AG20443 (cell line): ENCODE measurements at places on chromosomes 7 and 10.

- no peak for DNase-seq
Measured at GRCh38 chr7:66142334-66142733, 27.7 kb downstream of the CRCP start.

- no peak for DNase-seq
Measured at GRCh38 chr7:30728591-30729100, 23.3 kb upstream of the INMT start.

DNA sequence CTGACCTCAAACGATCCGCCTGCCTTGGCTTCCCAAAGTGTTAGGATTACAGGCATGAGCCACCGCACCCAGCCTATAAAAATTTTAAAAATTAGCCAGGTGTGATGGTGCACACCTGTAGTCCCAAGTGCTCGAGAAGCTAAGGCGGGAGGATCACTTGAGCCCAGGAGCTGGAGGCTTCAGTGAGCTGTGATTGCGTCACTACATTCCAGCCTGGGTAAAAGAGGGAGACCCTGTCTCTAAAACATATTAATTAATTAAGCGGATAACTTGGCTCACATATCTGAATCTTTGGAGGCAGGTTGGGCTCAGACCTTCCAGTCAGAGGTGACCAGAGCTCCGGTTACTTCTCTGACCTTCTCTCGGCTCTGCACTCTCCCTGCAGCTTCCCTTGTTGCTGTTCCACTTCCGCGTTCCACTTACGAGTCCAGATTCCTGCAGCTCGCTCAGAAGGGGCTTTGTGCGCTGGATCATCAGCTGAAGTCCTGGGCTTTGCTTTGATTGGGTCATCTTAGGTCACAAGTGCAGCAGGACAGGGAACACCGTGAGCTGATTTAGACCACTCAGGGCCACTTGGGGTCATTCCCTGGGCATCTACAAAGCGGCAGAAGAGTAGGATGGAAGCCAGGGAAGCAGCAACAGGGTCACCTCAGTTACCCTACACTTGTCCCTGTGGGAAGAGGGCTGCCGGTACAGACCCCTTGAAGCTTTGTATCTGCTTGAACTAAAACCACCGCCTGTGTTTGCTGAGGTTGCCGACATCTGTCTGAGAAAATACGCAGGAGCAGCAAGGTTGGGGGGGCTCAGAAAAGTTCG, 2.0 kb upstream of the ARPC1B start:
- DNase-seq: no peak

DNA sequence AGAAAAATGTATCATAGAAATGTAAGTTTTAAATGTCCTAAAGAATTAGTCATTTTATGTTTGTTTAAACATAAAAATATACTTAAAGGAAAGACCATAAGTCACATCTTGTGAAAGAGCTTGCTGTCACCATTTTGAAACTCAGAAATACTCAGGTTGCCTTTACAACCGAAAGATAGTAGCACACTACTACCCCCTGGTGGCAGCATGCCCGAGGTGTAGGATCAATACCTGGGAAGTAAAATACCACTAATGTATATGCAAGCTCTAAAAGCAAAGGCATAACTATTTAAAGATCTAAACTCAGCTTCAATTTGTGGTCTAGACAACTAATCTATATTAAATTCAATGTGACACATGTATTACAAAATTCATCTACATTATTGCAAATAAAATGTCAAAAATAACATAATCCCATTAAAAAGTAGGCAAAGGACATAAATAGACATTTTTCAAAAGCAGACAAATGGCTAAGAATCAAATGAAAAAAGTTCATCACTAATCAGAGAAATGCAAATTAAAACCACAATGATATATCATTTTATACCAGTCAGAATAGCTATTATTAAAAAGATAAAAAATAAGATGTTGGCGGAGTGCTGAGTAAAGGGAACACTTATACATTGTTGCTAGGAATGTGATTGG, 47.7 kb upstream of the FGL2 start:
- peak; percentile 54 for DNase-seq

DNA sequence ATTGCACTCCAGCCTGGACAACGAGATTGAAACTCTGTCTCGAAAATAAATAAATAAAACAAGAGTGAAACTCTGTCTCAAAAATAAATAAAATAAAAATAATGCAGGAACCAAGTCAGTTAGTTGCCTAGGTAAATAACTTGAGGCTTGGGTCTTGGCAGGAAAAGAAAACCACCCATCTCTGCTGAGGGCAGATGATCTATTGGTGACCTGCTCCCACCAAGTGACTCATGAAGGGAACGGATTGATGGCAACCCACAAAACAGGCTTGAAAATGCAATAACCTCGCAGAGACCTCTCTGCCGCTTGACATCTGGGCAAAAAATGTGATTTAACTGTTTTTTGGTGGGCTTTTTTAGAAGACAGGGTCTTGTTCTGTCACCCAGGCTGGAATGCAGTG, 86.6 kb downstream of the CALN1 start:
- DNase-seq: no peak

DNA sequence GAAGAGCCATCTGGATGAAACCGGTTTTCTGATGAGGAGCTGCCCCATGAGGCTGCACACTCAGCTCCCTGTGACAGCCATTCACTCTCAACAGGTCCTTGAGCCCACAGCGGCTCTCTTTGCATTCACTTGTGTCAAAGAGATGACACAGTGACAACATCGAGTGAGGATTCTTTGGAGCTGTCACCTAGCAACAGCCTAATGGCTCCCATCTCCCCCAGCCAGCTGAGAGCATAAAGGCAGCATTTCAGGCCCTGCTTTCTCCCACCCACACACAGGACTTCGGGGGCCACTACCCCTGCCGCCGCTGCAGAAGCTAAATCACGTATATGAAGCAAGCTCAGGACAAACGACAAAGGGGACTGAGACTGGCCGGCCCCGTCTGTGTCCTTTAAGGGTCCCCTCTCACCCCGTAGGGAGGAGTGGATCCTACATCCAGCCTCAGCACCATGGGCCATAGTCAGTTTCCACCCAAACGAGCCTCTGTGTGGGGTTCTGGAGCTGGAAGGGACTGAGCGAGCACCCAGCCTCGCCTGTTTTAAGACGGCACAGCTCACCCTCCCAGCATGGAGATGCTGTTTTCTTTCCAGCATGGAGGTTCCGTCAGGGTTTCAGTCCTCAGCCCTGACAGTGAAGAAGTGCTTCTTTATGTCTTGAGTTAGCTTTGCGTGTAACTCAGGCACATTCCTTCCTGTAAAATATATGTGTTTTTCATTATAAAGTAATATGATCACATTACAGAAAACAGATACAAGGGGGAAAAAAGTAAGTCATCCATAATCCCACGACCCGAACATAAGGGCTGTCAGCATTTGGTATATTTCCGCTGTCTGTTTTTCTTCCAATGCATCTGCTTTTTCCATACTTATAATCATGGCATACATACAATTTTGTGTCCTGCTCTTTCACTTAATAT, 4.9 kb downstream of the CPA4 start:
- DNase-seq: no peak

DNA sequence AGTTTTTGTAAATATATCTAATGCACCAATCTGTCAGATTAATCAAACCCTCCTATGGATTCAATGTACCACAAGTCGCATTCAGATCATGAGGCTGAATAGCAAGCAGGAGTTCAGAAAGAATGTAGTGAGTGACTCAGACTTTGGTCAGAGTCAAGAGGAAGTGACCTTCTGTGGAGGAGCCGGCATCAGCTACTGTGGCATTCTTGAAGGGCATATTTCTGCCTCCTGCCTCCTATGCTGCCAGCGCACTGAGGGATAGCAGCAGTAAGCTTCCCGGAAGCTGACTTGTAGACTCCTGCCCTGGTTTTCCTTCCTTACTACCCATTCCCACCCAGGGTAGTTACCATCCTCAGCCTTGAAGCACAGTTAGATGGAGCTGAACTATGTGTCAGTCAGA, 867.5 kb downstream of the NRG3 start:
- peak; percentile 9 for DNase-seq

GRCh38 chr10:978826-979421, 9.3 kb upstream of the GTPBP4 start:
- DNase-seq: no peak

DNA sequence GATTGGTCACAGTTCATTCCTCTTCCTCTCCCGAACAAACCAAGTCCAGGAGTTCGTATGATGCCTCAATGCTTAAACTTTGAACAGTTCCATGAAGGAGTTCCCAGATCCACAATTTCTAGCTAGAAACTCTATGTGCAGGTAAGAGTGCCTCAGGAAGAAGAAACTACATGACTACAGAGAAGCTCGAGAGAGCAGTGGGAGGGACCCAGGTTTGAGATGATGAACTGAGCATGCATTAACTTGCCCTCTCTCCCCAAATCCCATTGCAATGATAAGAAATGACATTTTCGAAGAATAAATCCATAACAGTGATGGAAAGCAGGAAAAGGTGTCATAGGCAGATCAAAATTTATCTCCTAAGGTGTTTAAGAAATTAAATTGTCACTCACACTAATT, 140.6 kb upstream of the JCAD start:
- DNase-seq: no peak

- no peak for DNase-seq
Measured at GRCh38 chr7:54111814-54112511, 430.2 kb upstream of the VSTM2A start.

- DNase-seq: no peak
Measured at GRCh38 chr7:46755120-46756034, 826.5 kb downstream of the TNS3 start.

DNA sequence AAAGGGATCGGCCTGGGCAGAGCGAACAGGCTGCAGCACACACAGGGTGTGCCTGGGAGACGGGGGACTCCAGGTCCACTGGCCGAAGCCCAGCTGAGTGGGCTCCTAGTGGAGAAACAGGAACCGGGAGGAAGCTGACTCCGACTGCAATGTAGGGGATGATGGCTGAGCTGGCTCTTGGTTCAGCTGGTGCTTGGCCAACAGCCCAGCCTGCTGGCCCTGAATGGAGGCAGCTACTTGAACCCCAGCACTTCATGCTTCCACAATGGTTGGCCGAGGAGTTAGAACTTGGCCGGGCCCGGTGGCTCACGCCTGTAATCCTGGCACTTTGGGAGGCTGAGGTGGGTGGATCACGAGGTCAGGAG, 27.0 kb upstream of the FRAT2 start:
- DNase-seq: no peak

- no peak for DNase-seq
Measured at GRCh38 chr10:84605802-84606201, 277.4 kb downstream of the CCSER2 start.

DNA sequence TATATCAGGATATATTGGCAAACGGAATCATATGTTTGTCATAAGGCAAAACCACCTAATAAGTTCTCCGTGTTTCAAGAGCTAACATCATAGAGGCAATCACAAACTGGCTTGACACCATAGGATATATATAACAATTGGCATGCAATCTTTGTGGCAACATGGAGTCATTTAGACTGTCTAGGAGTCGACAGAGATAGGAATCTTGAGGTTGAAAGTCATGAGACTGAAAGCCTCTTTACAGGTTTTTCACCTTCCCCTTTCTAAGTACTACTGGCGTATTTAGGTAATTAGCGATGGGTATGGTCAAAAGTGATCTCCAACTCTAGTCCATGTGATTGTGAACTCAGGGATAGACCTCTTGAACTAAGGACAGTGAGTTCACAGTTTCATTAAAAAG, 63.7 kb downstream of the THSD7A start:
- no peak for DNase-seq

DNA sequence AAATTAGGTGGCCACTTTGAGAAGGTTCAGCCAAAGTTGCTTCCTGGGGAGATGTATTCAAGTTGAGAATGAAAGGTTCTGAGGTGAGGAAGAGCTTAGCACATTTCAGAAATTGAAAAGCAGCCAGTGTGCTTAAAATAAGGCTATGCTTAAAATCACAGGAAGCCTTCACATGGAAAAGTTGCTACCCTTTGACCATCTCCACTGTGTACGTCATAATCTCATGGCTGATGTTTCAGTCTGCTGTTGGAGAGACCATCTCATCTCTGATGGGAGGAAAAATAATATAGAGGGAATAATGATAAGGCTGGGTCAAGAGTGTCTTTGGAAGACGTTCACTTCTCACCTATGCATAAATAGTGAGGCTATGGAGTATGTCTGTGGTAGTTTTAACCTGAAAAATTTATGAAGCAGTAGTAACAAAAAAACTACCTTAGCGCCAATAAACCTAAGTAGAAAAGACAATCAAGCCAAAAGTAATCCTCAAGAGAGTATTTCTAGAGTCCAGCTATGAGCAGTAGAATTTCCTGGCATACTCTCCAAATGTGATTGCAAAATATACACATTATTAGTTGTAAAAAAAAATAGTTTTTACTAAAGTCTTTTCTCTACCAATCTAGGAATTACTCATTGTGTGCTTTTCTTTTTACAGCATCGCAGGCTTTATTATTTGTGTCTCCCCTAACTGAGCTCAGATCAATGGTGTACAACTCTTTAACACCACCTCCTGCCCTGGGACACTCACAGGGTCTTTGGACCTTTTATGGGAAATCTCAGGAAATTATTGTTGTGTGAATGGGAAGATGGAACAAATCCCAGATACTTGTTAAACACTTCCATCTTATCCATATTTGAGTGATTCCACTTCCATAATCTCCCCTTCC, 435.2 kb upstream of the LRGUK start:
- DNase-seq: peak; percentile 43

GRCh38 chr10:61791216-61791615, 110.3 kb upstream of the ARID5B start:
- peak; percentile 49 for DNase-seq

DNA sequence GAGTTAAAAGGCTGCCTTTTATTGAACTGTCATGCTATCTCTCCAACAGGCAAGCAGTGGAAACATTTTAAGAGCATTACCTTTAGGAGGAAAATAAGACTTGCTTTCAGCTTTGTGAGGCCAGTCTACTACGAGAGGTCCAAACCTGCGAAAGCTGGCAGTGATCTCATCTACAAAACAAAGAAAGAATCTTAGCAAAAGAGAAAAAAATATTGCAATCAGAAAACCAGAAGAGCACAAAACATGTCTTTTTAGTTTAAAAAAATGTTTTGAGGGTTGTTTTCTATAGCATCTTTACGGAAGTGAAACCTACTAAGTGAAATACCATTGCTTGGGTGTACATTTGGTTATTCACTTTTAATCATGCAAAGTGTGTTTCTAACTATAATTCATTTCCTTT, 147.9 kb downstream of the CPEB3 start:
- DNase-seq: no peak

- DNase-seq: no peak
Measured at GRCh38 chr7:156347132-156347531, 293.4 kb upstream of the RNF32 start.

DNA sequence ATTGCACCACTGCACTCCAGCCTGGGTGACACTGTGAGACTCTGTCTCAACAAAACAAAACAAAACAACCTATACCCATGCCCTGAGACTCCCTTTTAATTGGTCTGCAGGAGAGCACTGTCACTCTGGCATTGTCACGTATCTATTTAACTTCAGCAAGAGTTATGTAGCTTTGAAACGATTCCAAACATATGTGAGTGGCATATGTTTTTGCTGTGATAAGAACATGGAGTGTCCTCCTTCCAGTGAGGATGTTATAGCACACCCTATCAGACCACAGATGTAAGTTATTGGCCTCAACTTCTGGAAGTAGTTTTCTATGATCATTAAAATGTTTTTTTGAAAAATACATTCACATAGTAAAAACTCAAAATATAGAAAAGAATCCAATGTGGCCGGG, 15.5 kb upstream of the DNAJC12 start:
- no peak for DNase-seq
